Vagina (tissue), 2 donors: ENCODE measurements at places on chromosomes 13 and 19.

DNA sequence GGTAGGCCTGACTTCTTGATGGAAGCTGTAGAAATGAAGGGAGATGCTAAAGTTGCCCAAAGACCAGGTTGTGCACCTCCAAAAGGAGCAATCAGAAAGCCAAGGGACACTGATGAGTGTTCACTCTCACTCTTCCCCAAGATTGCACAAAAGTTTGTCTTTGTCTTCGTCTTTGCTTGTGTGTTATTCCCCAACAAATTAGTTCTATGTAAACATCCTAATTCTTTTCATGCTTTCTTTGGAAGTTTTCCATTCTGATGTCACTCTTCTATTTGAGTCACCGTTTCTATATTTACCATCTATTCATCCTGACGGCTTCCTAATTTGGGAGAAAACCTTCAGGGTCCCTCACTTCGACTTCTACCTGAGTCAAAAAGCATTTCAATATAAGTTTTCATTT is 3.7 kb upstream of the TMEM272 start:
- no peak for DNase-seq

DNA sequence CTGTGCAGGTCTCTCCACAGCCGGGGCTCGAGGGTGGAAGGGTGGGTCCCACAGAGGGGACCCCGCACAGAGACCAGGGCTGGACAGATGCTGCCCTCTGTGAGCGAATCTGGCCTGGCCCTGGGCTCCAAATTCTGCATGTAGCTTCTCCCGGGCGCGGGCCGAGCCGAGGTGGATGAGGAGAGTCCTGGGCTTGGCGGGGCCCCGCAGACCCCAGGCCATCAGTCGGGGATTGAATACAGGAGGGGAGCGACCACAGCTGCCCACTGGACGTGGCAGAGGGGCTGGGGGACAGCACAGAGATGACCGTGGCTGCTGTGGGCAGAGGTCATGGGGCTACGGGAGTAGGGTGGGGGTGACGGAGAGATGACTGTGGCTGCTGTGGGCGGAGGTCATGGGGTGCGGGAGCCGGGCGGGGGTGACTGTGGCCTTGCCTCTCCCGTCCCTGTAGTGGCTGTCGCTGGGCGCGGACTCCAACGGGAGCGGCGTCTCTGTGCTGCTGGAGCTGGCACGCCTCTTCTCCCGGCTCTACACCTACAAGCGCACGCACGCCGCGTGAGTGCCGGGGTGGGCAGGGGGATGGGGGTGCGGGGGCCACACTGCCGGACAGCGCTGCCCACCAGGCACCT is 15.5 kb downstream of the NCLN start:
- DNase-seq = no peak

- DNase-seq = peak; percentile 89
Observed at GRCh38 chr19:44356383-44357111, at the start of gene ZNF112. Gene ZNF112, minus strand, starts transcription at chr19:44356680. Its CDS starts 16,141 bp downstream, at chr19:44340539.

DNA sequence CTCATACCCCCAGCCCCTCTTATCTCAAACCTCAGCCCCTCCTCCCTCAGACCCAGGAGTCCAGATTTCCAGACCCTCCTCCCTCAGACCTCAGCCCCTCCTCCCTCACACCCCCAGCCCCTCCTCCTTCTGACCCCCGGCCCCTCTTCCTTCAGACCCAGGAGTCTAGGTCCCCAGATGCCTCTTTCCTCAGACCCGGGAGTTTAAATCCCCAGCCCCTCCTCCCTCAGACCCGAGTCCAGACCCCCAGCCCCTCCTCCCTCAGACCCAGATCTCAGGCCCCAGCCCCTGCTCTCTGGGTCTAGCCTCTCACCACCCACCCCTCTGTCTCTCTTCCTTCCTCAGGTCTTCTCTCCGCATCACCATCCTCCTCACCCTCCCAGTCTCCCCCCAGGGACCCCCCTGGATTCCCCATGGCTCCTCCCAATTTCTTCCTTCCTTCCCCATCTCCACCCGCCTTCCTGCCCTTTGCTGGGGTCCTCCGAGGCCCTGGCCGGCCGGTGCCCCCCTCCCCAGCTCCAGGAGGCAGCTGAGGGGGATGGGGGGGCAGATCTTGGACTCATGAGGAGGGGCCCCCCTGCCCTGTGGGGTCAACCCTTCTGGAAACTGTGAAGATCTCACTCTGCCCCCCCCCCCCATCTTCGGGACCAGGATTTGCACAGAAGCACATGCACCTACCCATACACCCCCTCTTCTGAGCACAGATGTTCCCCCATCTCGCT is 10.7 kb downstream of the BCL3 start:
- no peak for DNase-seq

DNA sequence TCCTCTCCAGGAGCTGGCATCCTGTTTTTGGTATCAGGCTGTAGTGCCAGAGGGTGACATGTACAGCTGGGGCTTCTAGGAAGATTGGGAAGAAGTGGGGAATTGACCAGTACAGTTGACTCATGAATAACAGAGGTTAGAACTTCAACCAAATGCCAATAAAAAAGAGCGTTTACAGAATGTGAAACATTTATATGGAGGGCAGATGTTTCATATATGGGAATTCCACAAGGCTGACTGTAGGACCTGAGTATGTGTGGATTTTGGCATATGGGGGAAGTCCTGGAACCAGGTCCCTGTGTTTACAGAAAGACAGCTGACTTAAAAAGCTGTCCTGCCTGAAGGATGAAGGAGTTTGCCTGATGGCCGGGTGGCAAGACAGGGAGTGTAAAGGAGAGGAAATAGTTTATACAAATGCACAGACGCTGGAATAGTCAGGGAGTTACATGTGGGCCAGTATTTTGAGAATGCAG is 5.2 kb downstream of the CHAMP1 start:
- DNase-seq = no peak

DNA sequence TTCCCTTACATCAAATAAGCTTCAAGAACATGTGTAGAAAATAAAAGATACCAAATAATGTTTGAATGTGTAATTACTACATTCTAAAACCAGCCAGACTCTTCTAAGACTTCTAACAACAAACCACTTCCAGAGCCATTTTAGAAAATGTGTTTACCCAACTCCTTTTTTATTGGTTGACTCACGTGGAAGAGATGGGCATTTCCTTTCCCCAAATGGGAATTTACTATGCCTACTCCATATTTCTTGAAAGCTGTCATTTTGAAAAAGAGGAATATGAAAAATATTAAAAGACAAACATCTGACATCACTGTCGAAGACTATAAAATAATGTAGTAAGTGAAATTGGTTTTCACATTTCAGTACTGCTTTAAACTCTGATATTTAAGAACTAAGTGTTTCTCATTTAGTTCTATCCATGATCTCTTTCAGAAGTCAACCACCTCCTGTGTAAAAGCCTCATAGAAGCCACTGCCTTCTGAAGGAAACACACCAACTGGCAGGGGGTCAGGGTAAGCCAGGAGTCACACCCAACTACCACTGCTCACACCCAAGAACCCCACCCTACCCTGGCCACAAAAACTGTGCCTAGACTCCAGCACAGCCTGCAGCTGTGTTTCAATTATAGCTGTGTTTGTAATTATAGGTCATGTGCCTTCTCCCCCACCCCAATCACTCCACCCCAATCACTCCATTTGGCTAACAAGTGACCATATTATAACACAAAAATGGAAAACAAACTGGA is 86.8 kb downstream of the UBL3 start:
- DNase-seq = no peak

DNA sequence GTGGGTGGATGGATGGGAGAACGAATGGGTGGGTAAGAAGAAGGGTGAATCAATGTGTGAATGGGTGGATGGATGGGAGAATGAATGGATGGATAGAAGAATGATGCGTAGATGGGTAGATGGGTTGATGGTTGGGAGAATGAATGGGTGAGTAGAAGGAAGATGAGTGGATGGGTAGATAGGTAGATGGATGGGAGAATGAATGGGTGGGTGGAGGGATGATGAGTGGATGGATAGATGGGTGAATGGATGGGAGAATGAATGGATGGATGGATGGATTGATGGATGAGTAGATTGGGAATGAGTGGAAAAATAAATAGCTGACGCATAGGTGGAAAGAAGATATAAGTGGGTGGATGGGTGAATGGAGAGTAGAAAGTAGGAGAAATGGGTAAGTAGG is 16.5 kb downstream of the VSTM2B start:
- DNase-seq = no peak

- DNase-seq = no peak
Observed at GRCh38 chr19:47539747-47540311, 25.0 kb upstream of the NAPA start.

DNA sequence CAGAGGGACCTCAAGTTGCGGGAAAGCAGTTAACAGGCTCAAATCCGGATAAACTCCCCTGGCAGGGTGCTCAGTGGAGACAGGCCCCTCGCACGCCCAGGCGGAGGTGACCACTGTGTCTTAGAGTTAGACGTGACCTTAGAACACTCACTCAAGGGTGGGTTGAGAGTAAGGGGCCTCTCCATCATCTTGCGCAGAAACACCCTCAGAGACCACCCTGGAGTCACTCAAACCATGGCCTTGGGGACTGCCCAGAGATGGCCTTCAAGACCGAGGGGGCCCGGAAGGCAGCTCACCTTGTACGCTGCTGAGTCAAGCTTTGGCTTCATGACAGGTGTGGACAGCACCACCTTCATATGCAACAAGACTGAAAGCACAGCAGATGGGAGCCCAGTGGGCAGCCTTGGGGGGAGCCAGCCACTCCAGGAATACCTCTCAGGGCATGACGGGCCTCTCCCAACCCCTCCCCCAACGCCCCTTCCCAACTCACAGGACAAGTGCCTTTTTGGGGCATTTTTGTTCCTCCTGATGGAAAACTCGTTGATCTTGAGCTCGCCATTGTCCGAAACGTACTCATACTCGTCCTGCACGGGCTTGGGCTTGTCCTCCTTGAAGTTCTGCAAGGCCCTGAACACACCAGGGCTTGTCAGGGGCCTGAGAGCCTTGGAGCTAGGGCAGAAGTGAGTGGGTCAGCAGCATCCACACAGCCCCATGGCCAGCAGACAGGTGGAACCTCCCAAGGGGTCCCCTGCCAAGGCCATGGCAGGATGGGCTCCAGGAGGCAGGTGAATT is 229.2 kb downstream of the TUBA3C start:
- no peak for DNase-seq

DNA sequence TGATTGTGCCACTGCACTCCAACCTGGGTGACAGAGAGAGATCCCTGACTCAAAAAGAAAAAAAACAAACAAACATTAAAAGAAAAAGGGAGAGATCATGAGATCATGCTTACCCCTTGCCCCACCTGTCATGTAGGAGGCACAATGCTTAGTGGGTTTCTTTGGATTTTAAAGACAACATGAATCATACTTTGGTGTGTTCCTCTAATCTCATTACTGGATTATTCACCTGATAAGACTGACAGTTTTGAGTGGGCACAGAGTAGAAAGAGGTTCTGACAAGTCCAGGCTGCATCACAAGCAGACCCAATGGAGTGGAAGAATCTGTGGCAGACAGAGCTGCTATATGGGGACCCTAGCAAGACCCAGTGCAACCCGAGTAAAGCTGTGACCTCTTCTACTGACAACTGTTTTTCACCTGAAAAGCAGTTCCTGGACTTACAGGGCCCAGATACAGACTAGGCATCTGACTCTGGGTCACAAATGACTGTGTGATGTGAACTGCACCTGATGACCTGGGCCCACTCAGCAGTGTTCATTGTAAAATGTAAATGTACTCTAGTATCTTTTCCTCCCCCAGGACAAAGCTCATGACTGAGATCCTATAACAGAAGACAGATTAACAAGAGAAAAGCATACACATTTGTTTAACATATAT is 28.9 kb upstream of the USP12 start:
- DNase-seq = no peak

DNA sequence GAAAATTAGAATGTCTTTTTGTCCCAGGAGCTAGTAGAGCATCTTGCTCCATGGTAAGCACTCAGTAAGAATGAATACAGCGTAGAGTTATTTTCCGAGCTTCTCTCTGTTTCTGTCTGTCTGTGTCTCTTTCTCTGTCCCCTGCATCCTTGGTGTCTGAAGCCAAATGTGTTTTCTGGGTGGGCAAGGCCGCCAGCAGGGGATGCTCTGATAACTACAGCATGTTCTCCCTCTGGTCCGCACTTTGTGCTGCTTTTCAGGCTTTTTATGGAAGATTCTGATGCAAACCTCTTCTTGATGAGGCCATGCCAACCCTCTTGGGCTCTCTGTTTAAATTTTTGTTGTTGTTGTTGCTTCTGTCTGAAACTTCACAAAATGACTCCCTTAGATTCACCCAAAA is 142.8 kb upstream of the UBL3 start:
- DNase-seq = no peak

DNA sequence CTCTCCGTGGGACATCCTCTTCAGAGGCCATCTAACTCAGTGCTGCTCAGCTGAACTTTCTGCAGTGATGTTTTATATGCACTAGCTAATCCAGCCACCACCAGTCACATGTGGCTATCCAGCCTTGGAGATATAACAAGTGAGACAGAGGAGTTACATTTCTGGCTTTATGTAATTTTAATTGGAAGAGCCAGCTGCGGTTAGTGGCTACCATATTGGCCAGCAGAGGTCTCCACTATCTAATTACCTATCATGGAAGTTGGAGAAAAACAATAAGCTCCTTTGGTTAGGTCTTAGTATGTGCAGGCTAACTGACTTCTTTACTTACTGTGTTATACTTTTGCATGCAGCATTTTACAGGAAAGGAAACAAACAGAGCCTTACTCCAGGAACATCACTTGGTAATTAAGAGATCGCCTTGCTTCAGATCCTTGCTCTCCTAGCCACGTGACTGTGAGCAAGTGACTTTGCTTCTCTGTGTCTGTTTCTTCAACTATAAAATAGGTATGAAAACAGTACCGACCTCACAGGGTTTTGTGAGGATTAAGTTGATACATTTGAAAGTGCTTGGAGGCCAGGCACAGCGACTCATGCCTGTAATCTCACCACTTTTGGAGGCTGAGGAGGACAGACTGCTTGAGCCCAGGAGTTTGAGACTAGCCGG is 1.6 kb upstream of the KLK10 start:
- DNase-seq = no peak

- no peak for DNase-seq
Observed at GRCh38 chr13:87131611-87132010, 539.6 kb upstream of the SLITRK5 start.

- DNase-seq = no peak
Observed at GRCh38 chr13:43111559-43112400, 88.4 kb downstream of the DNAJC15 start.

DNA sequence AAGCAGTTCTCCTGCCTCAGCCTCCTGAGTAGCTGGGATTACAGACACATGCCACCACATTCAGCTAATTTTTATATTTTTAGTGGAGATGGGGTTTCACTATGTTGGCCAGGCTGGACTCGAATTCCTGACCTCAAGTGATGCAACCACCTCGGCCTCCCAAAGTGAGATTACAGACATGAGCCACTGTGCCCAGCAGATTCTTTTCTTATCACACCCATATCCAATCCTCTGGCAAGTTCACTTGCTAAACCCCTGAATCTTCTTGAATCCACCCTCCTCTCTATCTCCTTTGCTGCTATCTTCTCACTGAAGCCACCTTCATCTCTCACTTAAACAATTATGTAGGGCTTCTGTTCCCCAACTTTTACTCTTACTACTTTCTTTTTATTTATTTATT is 17.5 kb downstream of the TMEM143 start:
- DNase-seq = no peak

- DNase-seq = no peak
Observed at GRCh38 chr19:45558399-45558878, 26.2 kb downstream of the OPA3 start.
